Activated CD8-positive, alpha-beta memory T cell treated with anti-CD3 and anti-CD28 coated beads, Interleukin-2, amount 10 ng/mL, durations not matched to agents 7 days and 5 days (primary cell): ENCODE measurements at places on chromosomes 7 and 10.

- DNase-seq: no peak
These were observed 531.0 kb upstream of the COBL start for GRCh38 chr7:51847461-51848134.

GRCh38 chr7:107486041-107486440, 16.2 kb downstream of the GPR22 start:
- no peak for DNase-seq

GRCh38 chr7:29642494-29643155, 79.0 kb downstream of the PRR15 start:
- no peak for DNase-seq

DNA sequence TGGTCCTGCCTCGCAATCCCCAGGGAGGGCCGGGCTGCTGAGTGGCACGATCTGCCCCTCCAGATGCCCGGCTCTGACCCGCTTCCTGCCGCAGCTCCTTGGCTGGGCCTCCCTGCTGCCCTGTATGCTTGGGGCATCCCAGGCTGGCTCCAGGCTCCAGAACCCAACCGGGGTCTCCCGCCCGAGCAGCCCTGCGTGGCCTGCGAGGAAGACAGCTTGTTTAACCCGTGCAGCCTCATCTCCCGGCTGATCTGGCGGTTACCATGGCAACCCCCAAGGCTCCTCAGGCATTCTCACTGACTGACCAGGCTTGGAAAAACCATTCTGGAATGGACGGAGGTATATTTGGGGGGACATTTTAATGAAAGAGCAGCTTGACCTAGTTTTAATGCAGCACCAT, 232.4 kb upstream of the MYO3A start:
- DNase-seq: no peak

GRCh38 chr7:159027789-159028507, 116.7 kb downstream of the VIPR2 start:
- peak; percentile 38 for DNase-seq

DNA sequence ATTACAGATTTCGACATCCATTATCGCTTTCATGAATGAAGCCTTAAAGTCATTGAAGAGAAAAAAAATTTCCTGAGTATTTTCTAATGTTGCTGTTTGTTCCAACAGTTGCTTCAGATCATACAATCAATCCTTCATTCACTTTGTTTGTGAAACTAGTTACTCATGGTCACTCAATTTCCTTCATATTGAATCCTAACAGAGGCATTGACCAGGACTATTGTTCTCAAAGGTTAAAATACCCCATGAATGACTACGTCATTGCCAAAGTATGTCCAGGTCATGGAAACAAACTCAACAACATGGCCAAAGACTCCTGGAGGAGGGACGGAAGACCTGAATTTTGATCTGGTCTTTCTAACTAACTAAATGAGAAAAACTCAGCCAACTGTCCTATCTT, 54.0 kb upstream of the ABCB5 start:
- DNase-seq: no peak

- no peak for DNase-seq
These were observed 65.1 kb downstream of the CAMK1D start for GRCh38 chr10:12414278-12414989.

DNA sequence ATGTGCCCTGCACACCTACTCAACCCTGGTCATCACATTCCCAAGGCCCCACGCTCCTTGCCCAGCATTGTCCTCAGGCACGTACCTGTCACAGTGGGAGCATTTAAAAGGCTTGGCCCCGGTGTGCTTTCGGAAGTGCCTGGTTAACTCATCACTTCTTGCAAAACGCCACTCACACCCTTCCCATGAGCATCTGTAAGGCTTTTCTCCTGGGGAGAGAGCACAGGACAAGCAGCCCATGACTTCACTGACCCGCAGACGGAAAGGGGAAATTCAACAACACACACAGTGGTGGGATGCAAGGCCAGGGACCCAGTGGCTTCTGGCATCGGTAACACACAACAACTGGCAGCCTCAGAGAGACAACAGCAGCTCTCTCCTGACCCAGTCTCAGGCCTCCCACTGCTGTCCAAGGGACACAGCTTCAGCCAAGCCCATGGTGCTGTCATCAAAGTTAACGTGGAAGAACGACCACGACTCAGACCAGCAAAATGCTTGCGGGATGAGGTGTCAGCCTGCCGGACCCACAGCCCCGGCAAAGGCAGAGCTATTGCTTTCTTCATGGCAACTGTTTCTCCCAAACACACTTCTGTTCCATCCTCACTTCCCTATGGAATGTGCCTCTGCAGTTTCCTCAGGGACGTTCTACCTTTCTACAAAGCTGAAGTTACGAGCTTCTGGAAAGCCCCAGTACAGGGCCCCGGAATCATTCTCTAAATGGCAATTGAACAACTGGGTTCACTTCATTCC, 4.8 kb downstream of the KLF6 start:
- no peak for DNase-seq

DNA sequence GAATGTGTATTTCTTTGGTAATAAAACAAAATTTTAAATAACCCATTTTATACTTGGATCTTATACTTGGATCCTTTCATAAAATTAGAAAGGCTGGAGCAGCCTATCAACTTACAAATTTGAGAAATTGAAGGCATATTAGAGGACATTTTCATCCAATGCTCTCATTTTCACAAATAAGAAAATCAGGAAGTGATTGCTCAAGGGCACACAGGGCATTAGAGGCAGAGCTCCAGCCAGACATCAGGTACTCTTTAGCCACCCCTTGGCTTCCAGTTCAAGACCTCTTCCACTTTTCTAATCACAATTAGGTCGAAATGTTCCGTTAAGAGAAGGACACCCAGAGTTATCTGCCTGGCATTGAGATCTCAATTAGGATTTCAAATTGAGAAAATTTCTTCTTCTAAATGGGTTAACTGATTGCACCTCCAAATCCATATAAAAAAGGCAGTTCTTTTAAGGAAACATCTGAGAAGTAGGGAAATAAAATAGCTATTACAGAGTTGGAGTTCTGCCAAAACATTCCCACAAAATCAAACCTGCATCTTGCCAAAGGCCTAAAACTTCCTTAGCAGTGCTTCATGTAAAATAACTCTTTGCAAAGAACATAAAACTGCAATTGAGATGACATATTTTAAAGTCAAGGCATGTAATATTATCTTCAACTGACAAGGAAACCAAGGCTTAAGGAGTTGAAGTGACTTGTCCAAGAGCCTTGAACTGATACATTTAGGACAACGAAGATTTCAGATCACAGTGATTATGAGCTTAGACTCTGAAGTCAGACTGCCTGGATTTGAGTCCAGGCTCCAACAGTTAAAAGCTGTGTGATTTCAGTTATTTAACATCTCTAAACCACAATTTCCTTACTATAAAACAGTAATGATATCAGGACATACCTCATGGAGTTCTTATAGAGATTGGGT, 2.4 kb downstream of the ACTA2 start:
- no peak for DNase-seq

GRCh38 chr7:116139807-116140206, 70.5 kb upstream of the TES start:
- DNase-seq: no peak

- no peak for DNase-seq
These were observed 27.8 kb downstream of the CREB5 start for GRCh38 chr7:28440055-28440601.

GRCh38 chr7:29898301-29898700, 91.3 kb downstream of the SCRN1 start:
- no peak for DNase-seq

GRCh38 chr10:46223064-46223480, 63.7 kb upstream of the ANTXRL start:
- DNase-seq: peak; percentile 38

- DNase-seq: no peak
These were observed 223.5 kb upstream of the PHYHIPL start for GRCh38 chr10:58952747-58953466.

DNA sequence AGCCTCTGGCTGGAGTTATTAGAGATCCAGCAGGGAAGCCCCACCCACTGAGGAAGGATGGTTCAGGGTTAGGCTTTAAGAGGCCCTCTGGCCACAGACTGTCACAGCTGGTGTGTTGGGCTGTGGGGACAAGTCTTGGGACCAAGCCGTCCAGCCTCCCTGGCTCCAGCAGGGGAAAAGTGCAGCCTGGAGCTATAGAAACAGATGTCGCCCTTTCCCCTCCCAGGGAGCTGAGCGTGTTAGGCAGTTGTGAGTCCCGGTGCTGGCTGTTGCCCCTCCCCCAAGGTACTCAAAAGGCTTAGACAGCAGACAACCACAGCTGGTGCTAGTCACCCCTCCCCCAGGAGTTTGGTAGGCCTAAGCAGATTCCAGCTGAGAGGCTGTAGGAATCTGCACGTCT, 143.4 kb downstream of the TMEM168 start:
- DNase-seq: no peak

GRCh38 chr10:132061030-132061429, 4.7 kb upstream of the JAKMIP3 start:
- no peak for DNase-seq

GRCh38 chr7:133428326-133428725, 175.4 kb downstream of the EXOC4 start:
- DNase-seq: no peak

DNA sequence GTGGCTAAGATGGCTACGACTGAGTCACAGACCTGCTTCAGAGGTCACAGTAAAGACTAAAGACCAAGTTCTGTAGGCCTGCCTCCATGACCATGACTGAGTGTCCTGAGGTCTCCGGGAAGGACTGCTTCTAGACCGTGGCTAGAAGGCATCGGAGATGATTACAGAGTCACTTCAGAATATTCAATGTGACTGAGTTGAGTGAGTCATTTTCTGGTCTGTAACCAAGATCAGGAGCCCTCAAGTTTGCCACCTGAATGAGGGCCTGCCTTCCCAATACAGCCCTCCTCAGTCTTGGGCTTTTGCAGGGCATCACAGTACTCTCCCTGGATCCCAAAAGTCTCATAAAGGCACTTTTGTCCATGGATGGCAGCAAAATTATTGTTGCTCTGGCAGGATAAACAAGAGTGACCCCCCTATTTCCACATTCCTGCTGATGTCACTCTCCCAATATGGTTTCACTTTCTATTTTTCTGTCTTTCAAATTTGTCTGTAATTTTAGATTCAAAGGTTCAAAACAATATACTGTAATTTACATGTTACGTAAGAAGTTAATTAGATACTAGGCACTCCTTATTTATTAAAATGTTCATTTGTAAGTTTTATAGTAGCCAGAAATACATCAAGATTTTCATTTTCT, 47.7 kb upstream of the ZNF92 start:
- DNase-seq: no peak

DNA sequence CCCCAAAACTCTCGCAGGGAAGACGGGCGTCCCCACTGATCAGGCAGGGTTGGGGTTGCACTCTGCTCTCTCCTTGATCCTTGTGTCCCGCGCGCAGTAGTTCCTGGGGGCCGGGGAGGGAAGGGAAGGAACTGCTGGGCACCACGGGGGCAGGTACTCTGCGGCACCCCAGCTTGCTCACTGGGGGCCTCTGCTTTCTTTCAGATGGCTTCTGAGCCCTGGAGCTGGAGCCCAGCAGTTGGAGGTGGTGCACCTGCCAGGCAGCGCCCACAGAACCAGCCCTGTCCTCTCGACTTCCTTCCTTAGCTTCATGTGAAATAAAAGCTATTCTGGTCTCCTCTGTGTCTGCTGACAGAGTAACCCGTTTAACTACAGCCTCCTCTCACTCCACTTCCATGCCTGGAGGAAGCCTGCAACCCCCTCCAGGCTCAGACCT, 12.2 kb downstream of the PLAC9 start:
- peak; percentile 53 for DNase-seq

DNA sequence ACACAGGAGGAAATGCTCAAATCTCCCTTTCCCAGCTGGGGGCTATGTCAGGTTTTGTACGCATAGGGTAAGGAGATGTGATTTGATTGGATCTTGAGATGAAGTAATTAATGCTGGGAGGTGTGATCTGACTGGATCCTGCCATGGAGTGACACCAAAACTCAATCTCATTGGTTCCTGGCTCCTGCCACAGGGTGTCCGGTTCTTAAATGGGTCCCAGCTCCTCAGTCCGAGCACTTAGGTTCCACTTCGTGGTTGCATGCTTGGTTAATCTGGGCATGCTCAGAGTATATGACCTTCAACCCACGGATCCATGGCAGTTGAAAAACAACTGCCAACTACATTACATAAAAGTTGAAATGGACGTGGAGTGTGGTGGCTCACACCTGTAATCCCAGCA, 3.1 kb upstream of the ZNF12 start:
- DNase-seq: no peak

DNA sequence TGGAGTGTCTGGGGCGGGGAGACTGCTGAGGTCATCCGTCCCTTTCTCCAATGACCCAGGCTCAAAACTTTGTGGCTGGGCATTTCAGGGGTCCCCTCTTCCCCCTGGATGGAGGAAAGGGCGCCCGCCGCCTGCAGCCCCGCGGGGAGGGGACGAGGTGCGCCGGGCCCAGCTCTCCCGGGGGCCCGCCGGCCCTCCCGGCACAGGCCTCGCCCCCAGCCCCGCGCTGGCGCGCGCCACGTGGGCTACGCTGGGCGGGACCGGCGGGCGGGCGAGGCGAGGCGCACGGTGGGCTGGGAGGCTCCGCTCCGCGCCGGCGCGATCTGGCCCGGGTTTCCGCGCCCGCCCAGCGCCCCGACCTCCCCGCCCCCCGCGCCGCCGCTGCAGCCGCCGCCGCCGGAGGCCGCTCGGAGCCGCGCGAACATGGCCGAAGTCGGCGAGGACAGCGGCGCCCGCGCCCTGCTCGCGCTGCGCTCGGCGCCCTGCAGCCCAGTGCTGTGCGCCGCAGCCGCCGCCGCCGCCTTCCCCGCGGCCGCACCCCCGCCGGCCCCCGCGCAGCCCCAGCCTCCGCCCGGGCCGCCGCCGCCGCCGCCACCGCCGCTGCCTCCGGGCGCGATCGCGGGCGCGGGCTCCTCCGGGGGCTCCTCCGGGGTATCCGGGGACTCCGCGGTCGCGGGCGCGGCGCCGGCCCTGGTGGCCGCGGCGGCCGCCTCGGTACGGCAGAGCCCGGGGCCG, at the start of gene FOXK1:
FOXK1 (plus strand) TSS at position 410 of the 735 bp plus-strand sequence; CDS start at position 424, 14 bp downstream.
- DNase-seq: peak; percentile 78

- no peak for DNase-seq
These were observed 261.6 kb downstream of the TWIST1 start for GRCh38 chr7:18855796-18856195.

- no peak for DNase-seq
These were observed 74.2 kb downstream of the FAS start for GRCh38 chr10:89064748-89065147.

- DNase-seq: no peak
These were observed 1034.7 kb downstream of the TYW1 start for GRCh38 chr7:68031180-68031943.

DNA sequence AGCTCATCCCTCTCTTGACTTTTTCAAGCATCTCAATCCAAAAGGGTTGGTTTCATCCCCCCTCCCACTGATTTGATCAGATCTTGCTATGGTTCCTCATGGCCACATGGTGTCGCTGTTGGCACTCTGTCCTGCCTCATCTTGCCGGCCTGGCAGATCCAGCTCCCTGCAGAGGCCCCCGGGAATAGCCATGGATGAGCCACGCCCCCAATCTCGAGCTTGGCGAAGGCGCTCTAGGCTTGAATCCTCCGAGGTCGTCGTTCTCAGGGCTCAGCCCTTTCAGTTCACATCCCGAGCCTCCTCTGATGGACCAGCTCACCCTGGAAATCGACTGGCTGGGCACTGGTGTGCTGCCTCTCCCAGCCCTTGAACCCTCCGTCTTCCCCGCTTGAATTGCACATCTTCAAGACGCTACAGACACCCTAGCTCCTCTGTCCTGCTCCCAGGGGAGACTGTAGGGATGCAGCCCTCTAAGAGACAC, 628.7 kb downstream of the TYW1 start:
- DNase-seq: peak; percentile 42
